ENCODE measurements at places on chromosomes 3 and 15.

- no peak for DNase-seq
These were observed 154.5 kb upstream of the TSC22D2 start for GRCh38 chr3:150253622-150254021.

- peak; percentile 18 for DNase-seq
These were observed 12.8 kb upstream of the SETMAR start for GRCh38 chr3:4290272-4290893.

GRCh38 chr3:98013411-98014267 is 21.5 kb downstream of the GABRR3 start:
- DNase-seq = no peak

DNA sequence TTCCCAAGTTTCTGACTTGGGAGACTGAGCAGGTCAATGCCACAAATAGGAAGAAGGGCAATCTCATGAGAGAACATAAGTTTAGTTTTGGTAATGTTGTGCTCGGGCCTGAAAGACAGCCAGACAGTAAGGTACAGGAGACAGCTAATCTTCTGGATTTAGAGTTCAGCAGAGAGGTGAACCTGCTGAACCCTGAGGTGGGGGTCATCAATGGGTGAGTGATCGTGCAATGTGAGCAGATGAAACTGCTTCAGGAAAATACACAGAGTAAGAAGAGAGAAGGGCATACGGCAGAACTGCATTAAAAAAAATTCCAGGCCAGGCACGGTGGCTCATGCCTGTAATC is 23.3 kb downstream of the RUBCN start:
- DNase-seq = no peak

DNA sequence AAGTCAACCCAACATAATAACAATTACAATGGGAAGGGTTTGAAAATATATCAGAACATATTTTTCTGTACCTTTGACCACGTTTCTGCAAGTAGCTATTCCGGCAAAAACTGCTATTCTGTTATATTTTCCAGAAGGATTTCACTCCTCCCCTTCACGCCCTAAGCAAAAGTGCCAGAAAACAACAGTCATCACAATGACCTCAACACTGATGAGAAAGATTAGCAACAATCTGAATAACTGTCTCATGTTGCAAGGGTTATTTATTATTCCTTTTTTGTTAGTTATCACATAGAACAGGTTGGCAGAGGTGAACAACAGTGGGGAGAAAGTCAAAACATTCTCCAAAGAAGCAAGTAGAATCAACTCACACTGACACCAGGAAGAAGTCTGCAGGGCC is 269.4 kb upstream of the ARRDC4 start:
- no peak for DNase-seq

- DNase-seq = no peak
These were observed 25.2 kb upstream of the IQSEC1 start for GRCh38 chr3:13098192-13098988.

DNA sequence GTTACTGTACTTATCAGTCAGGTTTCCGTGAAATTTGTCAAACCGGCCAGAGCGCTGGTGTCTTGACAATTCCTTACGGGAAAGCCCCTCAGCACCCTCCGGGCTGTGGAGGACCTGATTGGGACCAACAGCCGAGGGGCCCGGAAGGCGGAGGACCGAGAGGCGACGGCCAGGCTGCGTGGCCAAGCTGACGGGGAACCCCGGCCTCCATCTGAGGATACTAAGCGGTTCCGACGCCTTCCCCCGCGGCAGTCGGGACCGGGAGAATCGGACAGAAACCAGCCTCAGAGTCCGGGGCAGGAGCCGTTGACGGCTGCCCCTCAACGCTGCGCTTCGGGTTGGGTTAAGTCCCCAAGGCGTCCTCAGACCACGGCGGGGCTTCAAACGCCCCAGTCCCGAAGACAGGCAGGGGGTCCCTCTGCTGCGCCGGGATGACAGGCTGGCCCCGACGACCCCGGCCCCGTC is 499 bp downstream of the ALDH1A2 start:
- peak; percentile 4 for DNase-seq

DNA sequence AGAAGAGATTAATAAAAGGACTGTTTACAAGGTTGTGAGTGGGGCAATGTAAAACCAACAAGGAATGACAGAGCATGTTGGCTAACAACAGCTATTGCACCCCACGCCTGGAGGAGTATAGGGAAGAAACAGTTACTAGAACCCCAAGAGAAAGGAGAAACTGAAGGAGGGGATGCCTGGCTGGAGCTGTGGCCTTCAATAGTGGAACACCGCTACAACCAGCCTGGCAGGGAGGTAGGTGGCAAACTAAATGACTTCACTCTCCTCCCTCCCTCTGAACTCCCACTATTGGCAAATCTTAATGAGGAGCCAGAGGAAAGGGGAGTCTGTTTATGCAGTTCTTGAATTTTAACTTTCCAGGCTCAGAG is 7.2 kb upstream of the CD47 start:
- DNase-seq = no peak

DNA sequence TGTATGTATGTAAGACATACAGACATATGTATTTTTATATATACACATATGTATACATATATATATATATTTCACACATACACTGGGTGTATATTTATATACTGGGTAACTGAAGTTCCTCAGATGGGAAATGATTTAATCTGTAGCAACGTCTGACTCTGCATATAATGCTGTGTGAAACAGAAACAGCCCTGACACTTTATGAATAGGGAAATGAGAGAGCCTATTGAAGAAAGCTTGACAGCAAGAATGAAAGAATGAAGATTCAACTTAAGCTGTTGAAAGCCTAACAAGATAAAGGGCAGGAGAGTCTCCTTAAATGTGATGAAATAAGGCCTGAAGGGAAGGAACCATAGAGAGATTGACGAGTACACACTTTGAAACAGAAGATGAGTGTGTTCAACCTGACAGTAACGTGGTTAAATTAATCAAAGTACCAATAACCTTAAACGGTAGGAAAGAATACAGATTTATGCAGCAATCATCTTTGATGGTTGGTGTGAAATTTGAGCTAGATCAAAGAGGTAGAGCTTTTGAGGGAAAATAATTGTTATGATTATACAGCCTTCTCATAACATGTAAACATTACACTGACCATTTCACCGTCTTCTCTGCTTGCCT is 169.9 kb downstream of the MECOM start:
- DNase-seq = no peak

DNA sequence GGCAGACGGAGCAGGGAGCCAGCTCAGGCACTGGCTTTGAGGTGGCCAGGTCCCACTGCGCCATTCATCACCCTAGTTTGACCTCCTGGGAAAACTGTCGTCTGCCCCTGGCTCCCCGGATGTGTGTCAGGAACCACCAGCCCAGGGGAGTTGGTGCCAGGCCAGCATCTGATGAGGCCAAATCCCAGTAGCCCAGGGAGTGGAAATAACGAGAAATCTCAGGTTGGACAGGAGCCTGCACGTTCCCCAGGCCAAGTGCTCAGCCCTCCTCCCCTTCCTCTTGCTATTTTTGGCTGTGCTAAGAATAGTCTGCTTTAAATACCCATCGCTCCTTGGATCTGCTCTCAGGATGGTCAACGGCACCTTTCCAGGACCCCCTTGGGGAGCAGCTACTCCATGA is 93.1 kb upstream of the RPL32 start:
- no peak for DNase-seq

- DNase-seq = no peak
These were observed 137.5 kb downstream of the LRRK1 start for GRCh38 chr15:101056366-101057334.

DNA sequence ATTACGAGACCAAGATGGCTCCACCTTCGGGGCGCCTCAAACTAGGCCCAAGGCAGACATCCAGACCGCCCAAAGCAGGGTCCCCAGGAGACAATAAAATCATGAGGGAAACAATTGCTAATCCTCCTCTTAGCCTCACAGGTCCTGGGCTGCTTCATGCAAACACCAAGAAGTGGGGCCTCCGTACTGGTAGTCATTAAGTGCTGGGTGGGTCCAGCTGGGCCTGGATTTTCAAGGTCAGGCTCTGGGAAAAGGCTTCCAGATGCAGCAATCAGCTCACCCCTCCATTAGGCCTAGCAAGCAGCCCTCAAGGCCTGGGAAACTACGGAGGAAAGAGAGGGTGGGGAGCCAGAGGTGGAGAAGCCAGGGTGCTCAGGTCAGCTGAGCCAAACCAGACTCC is 634 bp downstream of the FBXL22 start:
- DNase-seq = no peak

DNA sequence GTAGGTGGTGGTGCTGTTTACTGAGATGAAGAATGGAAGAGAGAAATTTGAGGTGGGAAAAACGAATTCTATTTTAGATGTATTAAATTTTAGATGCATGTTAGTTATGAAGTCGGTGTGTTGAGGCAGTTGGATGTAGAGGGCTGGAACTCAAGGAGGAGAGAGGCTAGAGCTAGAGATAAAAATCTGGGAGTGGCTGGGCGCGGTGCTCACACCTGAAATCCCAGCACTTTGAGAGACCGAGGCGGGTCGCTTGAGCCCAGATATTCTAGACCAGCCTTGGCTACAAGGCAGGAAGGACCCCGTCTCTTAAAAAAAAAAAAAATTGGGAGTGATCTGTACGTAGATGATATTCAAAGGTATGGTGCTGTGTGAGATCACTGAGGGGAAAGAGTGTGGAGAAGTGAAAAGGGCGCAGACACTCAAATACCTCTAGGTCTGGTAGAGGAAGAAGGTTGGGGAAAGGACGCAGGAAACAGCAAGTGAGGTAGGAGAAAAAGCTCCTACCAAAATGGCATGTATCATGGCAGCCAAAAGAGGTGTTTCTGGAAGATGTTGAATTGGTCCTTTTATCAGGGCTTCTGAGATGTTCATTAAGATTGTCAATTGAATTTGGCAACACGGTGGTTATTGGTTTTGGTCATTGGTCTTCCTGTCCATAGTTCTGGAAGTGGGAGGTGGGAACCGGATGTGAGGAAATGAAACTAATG is 1.8 kb downstream of the YEATS2 start:
- no peak for DNase-seq

GRCh38 chr3:61869371-61869770 is 308.0 kb downstream of the PTPRG start:
- no peak for DNase-seq

- no peak for DNase-seq
These were observed 1.2 kb upstream of the BAHD1 start for GRCh38 chr15:40439461-40439959.

- no peak for DNase-seq
These were observed 112.8 kb upstream of the CGNL1 start for GRCh38 chr15:57263520-57263919.

DNA sequence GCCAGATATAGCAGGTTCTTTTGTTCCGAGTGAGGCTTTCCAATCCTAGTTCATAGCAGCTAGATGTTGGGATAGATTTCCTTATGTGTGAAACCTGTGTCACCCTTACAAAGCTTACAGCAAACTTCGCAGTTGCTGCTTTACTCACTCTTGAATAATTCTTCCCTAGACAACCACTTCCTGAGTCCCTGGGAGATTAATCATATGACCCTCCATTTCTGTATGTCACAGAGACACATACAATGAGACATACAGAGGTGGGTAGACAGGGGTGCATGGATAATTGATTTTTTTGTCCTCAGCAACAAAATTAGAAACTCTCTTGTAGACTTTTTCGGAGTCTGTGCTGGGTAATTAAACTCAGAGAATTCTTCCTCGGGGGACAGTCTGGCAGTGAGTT is 163.2 kb downstream of the NSUN3 start:
- DNase-seq = no peak

GRCh38 chr15:47806008-47806407 is 88.7 kb downstream of the SEMA6D start:
- DNase-seq = no peak

DNA sequence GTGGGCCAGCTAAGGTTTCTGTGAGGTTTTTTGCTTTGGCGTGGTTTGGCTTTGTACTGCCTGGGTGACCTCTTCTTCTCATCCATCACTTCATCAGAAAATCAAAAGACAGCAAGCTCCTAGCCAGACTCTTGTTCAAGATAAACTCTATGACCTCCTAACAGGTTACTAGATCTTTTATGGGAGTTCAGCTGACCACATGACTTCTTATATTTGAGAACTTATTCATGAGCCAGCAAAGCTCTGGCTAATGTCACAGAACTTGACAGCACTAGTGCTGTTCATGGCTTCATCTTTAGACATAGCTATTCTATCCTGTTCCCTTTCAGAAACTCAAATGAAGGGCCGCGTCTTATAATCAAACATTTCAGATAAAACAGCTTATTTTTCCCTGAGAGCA is 527.1 kb upstream of the GOLIM4 start:
- no peak for DNase-seq

GRCh38 chr15:80375968-80376891 is 28.0 kb upstream of the ARNT2 start:
- DNase-seq = no peak

- DNase-seq = no peak
These were observed 175.2 kb downstream of the ALDH1A2 start for GRCh38 chr15:57890351-57890750.

GRCh38 chr3:181425074-181425473 is 286.7 kb upstream of the SOX2 start:
- no peak for DNase-seq

DNA sequence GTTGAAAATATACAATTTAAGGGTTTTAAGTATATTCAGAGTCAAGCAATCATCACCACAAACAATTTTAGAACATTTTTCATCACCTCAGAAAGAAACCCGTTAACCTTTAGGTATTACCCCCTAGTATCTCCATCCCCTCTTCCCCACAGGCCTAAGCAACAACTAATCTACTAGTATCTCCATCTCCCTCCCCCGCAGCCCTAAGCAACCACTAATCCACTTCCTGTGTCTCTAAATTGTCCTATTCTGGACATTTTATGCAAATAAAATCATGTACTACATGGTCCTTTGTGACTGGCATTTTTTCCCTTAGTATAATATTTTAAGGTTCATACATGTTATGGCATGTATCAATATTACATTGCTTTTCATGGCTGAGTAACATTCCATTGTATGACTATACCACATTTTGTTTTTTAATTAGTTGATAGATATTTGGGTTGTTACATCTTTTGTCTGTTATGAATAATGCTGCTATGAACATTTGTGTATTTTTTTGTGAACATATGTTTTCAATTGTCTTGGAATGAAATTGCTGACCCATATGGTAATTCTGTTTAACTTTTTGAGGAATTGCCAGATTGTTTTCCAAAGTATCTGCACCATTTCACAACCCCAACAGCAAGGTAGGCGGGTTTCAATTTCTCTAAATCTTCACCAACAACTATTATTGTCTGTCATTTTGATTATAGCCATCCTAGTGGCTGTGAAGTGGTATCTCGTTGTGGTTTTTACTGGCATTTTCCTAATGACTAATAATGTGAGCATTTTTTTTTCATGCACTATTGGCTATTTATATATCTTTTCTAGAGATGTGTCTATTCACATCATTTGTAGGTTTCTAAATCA is 215.6 kb upstream of the CD96 start:
- no peak for DNase-seq

DNA sequence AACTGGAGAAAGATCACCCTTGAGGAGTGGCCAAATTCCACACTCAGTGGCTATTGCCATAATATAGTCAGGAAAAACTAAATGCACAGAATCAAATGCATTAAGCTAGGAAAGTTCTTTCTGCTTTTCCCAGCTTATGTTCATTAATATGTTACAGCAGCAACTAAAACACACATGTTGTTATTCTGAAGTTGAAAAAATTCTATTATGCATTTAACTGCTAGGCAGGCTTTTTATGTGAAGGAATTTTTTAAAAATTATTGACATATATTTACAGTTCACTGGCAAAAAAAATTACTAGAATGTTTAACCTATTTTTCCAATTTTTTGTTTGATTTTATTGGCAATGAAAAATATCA is 135.2 kb upstream of the IL12A start:
- no peak for DNase-seq

GRCh38 chr3:177405191-177405672 is 207.9 kb upstream of the TBL1XR1 start:
- no peak for DNase-seq
